ENCODE measurements at places on chromosomes 5 and 9. TPM values are rescaled to one million over a fixed set of nuclear protein-coding genes. Genes with fewer than 3 reads are reported as not detected.
A peak's percentile ranks its signal among the peaks of the same experiment; 100 is the strongest.

NRARP gene
- total RNA-seq: 1.2 TPM

ANKRD33B gene
- 2.8 TPM for total RNA-seq

DNA sequence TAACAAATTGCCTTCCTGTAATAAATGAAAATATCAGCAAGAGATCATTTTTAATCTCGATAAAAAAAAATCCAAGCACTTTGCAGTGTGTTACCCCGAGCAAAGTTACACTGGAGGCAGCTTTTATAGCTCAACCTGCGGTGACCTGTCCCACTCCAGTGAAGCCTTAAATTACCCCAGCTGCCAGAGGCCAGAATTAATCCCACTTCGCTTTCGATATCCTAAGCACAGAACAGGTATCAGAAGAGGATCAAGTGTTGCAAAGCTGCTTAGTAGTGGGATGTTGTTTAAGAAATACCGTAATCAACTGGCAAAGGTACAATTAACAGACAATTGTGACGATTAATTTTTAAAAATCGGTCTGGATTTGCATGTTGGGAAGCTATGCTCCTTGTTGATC lies 314.0 kb downstream of the AGTPBP1 start:
- no peak for DNase-seq
- H3K4me3 ChIP-seq: no peak overlapping the region
- no peak overlapping the region for H3K27ac ChIP-seq
- no peaks in the 10 kb centered on the region for H3K27me3 ChIP-seq

DNA sequence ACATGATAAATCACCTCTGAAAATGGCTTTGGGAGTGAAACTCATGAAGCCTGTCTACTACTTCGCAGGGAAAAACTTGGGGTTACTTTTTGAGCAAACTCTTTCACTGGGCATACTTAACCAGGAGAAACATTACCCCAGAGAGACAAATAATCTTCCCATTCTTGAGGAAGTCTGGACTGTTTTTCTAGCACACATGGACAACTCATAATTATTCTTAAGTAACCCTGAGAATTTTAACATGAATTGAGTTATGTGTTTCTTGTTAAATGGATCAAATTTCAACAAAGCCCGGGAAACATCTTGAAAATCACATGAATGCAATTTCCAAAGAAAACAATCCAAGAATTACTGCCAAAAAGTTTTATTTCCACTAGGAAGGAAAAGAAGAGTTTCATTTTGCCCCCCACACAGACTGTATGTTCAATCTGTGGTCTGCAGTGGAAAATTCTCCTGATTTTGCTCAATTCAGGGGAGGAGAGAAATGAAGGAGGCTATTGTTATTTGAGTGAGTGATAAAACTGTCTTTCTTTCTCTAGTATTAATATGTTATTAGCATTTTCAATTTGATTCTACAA lies 564.8 kb upstream of the CLINT1 start:
- no peak overlapping the region for H3K27ac ChIP-seq
- no peaks in the 10 kb centered on the region for H3K36me3 ChIP-seq
- H3K27me3 ChIP-seq: no peaks in the 10 kb centered on the region
- no peak overlapping the region for H3K4me3 ChIP-seq
- H3K4me1 ChIP-seq: no peaks in the 10 kb centered on the region

IFNB1 gene
- not detected for total RNA-seq

DNA sequence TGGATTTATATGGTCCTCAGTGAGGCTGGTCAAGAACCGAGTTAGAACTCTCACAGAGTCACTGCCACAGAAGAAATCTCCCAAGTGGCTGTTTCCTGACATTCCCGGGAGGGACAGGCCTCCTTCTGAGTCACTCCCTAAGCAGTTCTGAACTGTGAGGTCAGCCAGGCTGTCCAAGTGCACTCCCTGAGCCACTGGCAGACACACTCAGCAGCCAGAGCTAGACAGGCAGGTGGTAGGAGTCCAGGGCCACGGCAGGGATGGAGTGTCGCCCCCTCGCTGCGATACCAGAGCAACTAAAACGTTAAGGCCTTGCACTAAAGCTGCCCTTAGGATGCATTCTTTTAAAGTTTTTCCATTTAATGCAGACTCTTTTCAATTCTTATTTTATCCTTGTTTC lies 3.4 kb downstream of the IL4 start:
- peak; percentile 73 for DNase-seq
- H3K36me3 ChIP-seq: no peaks in the 10 kb centered on the region
- H3K4me1 ChIP-seq: peaks cover 5% of the 10 kb centered on the region
- H3K27ac ChIP-seq: no peak overlapping the region
- H3K27me3 ChIP-seq: no peaks in the 10 kb centered on the region
